Activated T-helper 1 cell treated with Interleukin-2 at 50 U/mL for 16 hours (primary cell): ENCODE measurements at places on chromosomes 11 and 22.

DNA sequence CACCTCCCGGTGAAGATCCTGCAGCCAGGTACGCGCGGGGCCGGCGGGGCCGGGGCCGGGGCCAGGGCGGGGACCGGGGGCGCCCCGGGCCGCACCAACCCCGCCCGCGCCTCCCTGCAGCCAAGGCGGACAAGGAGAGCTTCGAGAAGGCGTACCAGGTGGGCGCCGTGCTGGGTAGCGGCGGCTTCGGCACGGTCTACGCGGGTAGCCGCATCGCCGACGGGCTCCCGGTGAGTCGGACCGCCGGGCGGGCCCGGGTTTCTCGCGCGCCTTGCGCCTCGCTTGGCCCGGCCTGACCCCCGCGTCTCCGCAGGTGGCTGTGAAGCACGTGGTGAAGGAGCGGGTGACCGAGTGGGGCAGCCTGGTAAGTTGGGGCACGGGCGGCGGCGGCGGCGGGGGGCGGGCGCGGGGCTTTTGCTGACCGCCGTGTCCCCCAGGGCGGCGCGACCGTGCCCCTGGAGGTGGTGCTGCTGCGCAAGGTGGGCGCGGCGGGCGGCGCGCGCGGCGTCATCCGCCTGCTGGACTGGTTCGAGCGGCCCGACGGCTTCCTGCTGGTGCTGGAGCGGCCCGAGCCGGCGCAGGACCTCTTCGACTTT, 531 bp downstream of the PIM3 start:
- DNase-seq, result no peak

GRCh38 chr22:35301372-35301874, 1.7 kb downstream of the TOM1 start:
- no peak for DNase-seq

- no peak for DNase-seq
Observed at GRCh38 chr22:21628386-21629254, 1.2 kb downstream of the YDJC start.

- DNase-seq, result no peak
Observed at GRCh38 chr11:88680806-88681205, 343.3 kb upstream of the CTSC start.

DNA sequence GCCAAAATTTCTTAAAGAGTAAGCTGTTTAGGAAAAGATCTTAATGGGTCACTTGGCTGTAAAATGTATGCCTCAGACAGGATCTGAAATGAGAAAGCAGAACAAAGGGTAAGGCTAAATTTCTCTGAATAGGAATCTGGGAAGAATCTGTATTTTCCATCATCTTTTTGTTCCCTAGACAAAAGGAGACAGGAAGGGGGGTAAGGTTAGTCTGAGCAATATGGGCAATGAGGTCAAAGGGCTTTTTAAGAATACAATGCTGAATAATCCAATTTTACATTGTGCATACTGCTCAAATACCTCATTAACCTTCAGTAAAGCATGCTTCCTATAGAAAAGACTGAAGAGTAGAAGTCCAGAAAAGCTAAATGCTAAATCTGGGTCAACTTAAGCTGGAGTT, 34.6 kb downstream of the CLDN25 start:
- DNase-seq, result no peak

- DNase-seq, result no peak
Observed at GRCh38 chr11:19738124-19738523, 25.5 kb downstream of the NAV2 start.

- no peak for DNase-seq
Observed at GRCh38 chr22:45832180-45832579, 144.8 kb downstream of the WNT7B start.

GRCh38 chr11:68973219-68973618, 7.6 kb downstream of the MRGPRD start:
- DNase-seq, result no peak

DNA sequence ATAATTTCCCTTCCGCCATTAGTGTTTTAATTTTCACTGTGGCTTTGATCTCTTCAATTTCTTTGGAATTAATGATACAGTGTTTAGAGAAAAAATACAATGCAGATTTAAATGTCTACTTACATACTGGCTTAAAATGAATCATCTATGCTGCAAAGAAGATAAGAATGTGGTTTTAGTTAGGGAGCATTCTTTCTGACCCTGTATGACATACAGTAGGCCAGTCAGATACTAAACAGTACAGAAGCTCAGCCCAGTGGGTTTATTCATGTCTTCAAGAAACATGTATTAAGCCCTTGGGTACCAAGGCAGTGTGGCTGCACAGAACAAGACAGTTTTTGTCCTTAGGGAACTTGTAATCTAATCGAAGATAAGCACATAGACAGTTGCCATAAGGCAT, 268.8 kb downstream of the DDX10 start:
- no peak for DNase-seq

DNA sequence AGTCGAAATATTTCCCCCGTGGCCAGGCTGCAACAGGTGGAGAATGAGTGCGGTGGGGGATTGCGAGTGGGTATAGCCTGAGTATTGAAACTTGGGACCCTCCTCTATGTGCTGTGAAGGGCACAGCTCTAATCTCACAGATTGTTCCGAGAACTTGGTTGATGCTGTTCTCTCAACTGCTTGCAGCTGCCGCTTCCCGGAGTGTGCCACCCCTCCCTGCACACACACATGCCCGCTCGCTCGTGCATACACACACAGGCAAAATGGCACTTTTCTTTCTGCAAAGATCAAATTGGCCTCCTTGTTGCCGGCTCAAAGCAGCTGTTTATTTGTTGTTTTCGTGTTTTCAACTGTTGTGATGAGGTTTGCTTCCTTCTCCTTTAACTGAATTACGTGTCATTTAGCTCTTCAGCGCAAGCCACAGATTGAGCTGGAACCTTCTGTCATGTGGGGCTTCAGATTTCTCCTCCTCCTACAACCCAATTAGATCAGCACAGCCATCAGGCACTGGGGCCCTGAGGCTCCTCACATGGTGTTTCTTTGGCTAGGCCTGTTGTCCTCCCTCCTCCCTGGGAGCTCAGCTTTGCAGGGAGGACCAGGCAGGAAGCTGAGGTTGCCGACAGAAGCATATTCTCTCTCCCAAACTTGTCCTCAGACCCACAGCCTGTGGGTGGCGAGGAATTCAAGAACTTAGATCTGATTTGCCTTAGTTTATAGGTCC, 13.9 kb upstream of the B3GAT1 start:
- DNase-seq, result no peak

DNA sequence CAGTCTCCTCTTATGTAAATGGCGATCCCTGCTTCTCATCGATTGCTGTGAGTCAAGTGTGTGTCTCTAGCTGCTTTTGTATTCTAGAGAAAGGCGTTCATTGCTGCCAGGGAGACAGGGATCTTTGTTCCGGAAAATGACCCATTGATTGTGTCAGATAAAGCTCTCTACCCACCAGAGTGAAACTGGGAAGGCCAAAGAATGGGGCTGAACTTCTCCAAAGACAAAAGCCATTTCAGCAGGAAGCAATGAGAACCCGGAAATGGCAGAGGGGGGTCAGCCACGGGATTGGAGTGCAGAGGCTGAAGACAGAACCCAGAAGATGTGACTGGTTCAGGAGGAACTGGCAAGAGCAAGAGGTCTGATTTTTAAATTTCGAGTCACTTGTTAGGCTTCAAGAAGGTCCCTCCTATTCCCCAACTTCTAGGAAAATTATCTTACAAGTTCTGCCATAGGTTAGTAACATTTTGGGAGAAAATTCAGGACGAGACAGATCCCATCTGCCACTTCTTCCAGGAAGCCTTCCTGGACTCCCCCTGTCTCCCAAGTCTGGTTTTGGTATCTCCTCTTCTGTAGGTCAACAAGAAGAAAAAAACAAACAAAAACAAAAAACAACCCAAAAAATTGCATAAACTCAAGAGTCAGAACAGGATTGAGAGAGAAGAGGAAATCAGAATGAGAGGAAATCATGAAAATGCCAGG, 110.6 kb downstream of the NECTIN1 start:
- DNase-seq, result no peak

GRCh38 chr22:31086703-31087330, 5.7 kb downstream of the SMTN start:
- no peak for DNase-seq

- DNase-seq, result no peak
Observed at GRCh38 chr11:120385655-120386054, 49.4 kb downstream of the ARHGEF12 start.

DNA sequence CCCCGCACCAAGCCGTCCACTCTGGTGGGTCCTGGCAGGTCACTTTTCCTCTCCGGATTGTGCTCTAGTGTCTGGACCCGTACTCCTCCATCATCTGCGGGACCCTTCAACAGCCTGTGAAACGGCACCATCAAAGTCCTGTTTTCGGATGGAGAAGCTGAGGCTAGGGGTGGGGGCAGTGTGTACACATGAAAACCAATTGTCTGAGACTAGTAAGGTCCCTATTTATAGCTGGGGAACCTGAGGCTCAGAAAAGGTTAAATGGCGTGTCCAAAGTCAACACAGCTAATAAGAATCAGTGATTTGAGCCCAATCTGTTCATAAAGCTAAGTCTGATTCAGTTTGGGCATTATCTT, 668 bp upstream of the LRRC32 start:
- no peak for DNase-seq

GRCh38 chr11:93122535-93123235, 75.1 kb downstream of the SLC36A4 start:
- no peak for DNase-seq

DNA sequence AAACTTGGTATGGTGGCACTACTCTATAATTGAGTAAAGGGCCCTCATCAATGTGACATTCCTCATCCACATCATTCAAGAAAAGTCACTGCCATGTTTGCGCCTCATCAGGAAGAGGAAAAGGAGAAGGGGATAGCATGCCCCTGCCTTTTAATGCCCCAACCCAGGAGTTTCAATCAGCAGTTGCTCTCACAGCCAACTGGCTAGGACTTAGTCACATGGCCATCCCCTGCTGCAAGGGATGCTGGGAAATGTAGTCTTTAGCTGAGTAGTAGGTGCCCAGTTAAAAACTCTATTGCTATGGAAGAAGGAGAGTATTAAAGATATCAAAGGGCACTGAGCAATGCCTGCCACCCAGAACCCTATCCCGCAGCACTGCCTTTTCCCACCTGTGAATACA, 10.9 kb upstream of the CCND1 start:
- no peak for DNase-seq

- DNase-seq, result no peak
Observed at GRCh38 chr11:16248248-16248647, 108.1 kb downstream of the SOX6 start.
